ENCODE measurements at places on chromosomes 4 and X.

- DNase-seq = no peak
These were observed 104.3 kb downstream of the RTL9 start for GRCh38 chrX:110462957-110463356.

GRCh38 chr4:139734875-139735380, 69.3 kb downstream of the MGST2 start:
- DNase-seq = peak; percentile 95

- DNase-seq = no peak
These were observed 39.6 kb downstream of the BEND4 start for GRCh38 chr4:42112846-42113245.

DNA sequence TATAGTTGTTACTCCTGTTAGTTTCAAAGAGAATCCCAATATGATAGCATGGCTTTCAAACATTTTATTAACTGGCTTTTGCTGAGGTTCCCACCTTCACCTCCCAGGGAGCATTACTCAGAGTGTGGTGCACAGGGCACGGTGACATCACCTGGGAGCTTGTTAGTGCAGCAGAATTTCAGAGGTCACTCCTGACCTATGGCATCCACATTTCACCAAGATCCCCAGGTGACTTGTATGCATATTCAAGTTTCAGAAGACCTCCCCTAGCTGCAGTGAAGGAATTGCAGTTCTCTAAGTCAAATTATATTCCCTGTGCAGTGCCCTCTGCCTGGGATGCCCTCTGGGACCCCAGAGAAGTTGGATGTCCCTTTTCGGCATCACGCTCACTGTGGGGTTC, 29.7 kb upstream of the LNX1 start:
- no peak for DNase-seq

DNA sequence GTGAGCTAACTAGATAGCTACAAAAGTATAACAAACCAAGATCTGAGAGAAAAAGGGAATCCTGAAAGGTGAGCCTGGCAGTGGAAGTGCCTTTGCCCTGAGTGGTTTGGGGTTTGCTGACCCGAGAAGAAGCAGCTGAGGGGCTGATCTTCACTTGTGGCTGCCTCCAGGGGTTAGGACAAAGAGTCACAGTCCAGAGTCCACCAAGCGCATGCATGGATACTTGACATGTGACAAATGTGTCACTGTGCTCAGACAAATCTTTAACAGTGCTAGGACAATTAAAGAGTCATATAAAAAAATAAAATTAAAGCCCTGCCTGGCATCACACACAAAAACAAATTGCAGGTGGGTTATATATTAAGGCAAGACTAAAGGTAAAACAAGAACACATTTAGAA, 26.4 kb downstream of the HMGB3 start:
- no peak for DNase-seq

- no peak for DNase-seq
These were observed 169.3 kb downstream of the PPARGC1A start for GRCh38 chr4:23720556-23720955.

- DNase-seq = no peak
These were observed 14.8 kb downstream of the RBMXL3 start for GRCh38 chrX:115204040-115204439.

DNA sequence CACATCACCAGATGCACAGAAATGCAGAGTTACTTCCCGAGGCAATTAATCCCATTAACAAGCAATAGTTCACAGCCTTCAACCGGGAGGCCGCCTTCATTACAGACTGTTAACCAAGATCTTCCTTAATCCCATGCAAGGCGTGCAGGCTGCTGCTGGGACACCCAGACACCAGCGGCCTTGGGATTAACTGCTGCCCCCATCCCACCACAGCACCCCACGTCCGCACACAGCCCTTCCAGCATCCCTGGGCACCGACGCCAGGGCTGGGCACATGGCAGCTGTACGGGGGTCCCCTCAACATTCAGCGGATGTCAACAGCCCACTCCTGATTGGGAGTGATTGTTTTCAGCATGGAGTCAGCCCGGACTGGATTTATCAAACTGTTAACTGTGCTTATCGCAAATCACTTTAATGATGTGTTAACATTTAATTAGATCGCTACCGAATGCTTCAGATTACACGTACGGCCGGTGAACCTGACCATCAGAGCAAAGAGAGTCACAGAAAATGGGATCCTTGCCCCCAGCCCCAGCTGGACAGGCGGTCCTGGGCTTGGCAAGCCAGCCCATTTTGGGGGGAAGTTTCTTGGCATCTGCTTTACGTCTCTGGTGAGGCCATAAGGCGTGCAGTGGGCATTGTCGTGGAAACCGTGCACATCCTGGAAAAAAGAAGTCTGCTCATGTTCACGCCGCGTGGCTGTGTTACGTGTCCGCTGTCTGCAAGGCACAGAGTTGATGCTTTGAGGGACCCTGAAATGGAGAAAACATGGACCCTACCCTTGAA, 126.4 kb downstream of the HMX1 start:
- DNase-seq = no peak
